ENCODE measurements at places on chromosomes 16 and 17. TPM values are rescaled to one million over a fixed set of nuclear protein-coding genes. Genes with fewer than 3 reads are reported as not detected.

CD300E gene
- total RNA-seq = 0.54 TPM

LRRC36 gene
- 0.27 TPM for total RNA-seq

ABCC3 gene
- 1.6 TPM for total RNA-seq

NOXO1 gene
- not detected for total RNA-seq

CEP112 gene
- 1.1 TPM for total RNA-seq

KCNJ18 gene
- total RNA-seq = not detected

FSCN2 gene
- total RNA-seq = 2.2 TPM

ABCC12 gene
- total RNA-seq = not detected

HSD17B2 gene
- under 0.01 TPM for total RNA-seq

NACA2 gene
- total RNA-seq = not detected

EFTUD2 gene
- 121 TPM for total RNA-seq

C16orf46 gene
- total RNA-seq = 1.9 TPM

BBS2 gene
- 35.0 TPM for total RNA-seq

SLC47A1 gene
- under 0.01 TPM for total RNA-seq

TTYH2 gene
- 13.5 TPM for total RNA-seq

FLYWCH2 gene
- 54.1 TPM for total RNA-seq

METTL23 gene
- total RNA-seq = 43.4 TPM

QPRT gene
- 12.9 TPM for total RNA-seq

ASGR1 gene
- 7.3 TPM for total RNA-seq

DDX42 gene
- 38.0 TPM for total RNA-seq

KRT14 gene
- not detected for total RNA-seq

KRTAP1-5 gene
- not detected for total RNA-seq

TNFRSF12A gene
- total RNA-seq = 7.8 TPM

PRSS33 gene
- not detected for total RNA-seq

MYCBPAP gene
- 5.4 TPM for total RNA-seq

CDRT15 gene
- not detected for total RNA-seq

PPY gene
- 0.27 TPM for total RNA-seq

SPNS3 gene
- 65.4 TPM for total RNA-seq

ASIC2 gene
- under 0.01 TPM for total RNA-seq

ANKS4B gene
- total RNA-seq = not detected

SYNGR2 gene
- total RNA-seq = 164 TPM
